Dermis blood vessel endothelial cell (primary cell): ENCODE measurements at places on chromosomes 6 and 20. TPM values are rescaled to one million over a fixed set of nuclear protein-coding genes. Genes with fewer than 3 reads are reported as not detected.
A peak's percentile ranks its signal among the peaks of the same experiment; 100 is the strongest.

DNA sequence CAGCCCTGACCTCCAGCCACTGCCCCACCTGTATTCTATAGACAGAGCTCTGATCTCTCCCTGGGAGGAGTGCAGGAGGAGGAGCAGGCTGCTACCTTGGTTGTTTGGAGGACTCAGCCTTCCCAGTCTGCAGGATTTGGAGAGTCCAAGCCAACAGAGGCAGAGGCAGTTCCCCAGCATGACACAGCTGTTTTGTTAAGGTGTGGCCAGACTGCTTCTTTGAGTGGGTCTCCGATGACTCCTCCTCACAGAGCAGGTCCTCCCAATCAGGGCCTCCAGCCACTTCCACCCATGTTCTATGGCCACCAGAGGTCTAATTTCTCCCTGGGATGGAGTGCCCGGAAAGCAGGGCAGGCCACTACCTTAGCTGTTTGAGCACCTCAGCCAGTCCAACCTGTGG, 203.5 kb downstream of the HACE1 start:
- no peak for DNase-seq

GRCh38 chr20:49037962-49038387, 8.1 kb upstream of the CSE1L start:
- no peak for DNase-seq

GRCh38 chr6:57069920-57070331, 20.1 kb upstream of the ZNF451 start:
- no peak for DNase-seq

DNA sequence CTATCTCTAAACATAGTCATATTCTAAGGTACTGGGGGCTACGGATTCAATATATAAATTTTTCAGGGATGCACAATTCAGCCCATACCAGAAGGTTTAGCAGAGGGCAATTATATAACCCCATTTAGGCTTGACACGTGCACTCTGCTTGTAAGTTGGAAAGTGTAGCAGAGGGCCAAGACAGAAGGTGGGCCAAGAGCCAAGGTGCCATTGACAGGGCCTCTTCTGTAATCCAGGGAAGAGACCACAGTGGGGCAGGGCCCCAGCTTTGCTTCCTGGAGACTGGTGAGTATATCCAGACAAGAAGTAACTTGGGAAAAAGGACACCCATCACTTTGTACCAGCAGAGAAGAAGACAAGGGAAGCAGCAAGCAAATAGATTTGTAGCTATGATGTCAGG, 672.4 kb upstream of the MARCKS start:
- DNase-seq = no peak

The LCA5 gene
- 4.6 and 4.9 TPM in 2 replicates for total RNA-seq

The CGA gene
- not detected in 2 replicates for total RNA-seq

The POLR1C gene
- total RNA-seq = 21.3 and 36.2 TPM in 2 replicates

GRCh38 chr20:42376131-42376530, 758.0 kb upstream of the CHD6 start:
- DNase-seq = no peak

DNA sequence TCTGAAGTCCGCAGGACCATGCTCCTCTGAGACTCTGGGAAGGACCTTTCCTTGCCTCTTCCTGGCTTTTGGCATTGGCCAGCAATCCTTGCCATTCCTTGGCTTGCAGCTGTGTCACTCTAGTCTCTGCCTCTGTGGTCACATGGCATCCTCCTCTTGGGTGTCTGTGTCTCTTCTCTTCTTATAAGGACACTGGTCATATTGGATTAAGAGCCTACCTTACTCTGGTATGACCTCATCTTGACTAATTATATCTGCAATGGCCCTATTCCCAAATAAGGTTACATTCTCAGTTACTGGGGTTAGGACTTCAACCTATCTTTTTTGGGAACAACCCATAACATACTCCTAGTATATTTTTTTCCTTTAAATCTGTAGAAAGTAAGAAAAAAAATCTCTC, 49.9 kb upstream of the GTSF1L start:
- no peak for DNase-seq

GRCh38 chr20:45467861-45468260, 1.7 kb upstream of the WFDC2 start:
- no peak for DNase-seq

The GINS1 gene
- total RNA-seq = 10.4 and 20.8 TPM in 2 replicates

GRCh38 chr20:2006452-2007361, 12.8 kb upstream of the PDYN start:
- DNase-seq = peak; percentile 61

GRCh38 chr20:35248641-35249475, 22.4 kb downstream of the MMP24 start:
- no peak for DNase-seq

DNA sequence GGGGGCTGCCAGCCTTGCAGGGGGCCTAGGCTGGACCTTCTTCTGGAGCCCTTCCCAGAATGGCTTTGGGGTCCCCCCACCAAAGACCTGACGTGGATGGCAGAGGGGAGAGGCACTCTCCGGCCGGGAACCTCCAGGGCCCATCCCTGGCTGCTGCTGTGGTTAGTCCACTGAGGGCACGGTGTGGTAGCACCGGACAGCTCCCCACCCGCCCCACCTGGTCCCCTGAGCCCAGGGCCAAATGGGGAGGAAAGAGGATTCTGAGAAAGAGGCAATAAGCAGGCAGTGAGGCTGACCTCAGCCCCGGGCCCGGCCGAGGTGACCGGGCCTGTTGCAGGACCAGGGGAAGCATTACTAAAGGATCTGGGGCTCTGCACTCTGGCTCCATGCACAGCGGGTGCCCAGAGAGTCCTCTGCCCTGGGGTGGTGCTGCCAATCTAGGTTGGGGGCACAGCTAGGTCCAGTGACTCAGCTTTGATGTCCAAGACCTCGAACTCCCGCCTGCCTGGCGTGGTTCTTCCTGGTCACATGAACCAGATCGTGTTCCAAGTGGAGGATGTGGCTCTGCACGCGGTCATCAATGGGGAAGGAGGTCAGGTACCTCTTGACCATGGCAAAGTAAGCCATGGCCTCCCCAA, 2.2 kb downstream of the CENPB start:
- DNase-seq = no peak

The MCCD1 gene
- not detected in 2 replicates for total RNA-seq

The EPHA7 gene
- under 0.01 TPM in 2 replicates for total RNA-seq

The SOX12 gene
- 4.4 and 8.1 TPM in 2 replicates for total RNA-seq

DNA sequence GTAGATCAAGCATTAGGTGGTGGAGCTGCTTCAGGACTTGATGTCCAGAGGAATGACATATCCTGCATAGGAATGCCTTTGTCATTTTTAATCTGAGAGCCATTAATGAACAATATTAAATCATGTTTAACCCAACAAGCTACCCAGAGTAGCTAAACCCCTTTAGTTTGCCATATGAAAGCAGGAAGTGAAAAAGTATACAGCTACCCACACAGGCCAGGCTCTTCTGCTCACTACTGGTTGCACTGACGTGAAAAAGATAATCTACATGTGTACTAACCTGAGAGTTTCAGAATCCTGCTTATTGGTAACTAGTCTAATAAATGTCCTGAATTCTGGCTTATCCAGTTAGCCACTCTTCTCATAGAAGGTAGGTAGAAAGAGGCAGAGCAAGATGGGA, 19.9 kb downstream of the GLYATL3 start:
- DNase-seq = no peak

The CST11 gene
- not detected in 2 replicates for total RNA-seq

- peak; percentile 87 for DNase-seq
Measured at GRCh38 chr20:10553326-10553984, 118.3 kb downstream of the SLX4IP start.

DNA sequence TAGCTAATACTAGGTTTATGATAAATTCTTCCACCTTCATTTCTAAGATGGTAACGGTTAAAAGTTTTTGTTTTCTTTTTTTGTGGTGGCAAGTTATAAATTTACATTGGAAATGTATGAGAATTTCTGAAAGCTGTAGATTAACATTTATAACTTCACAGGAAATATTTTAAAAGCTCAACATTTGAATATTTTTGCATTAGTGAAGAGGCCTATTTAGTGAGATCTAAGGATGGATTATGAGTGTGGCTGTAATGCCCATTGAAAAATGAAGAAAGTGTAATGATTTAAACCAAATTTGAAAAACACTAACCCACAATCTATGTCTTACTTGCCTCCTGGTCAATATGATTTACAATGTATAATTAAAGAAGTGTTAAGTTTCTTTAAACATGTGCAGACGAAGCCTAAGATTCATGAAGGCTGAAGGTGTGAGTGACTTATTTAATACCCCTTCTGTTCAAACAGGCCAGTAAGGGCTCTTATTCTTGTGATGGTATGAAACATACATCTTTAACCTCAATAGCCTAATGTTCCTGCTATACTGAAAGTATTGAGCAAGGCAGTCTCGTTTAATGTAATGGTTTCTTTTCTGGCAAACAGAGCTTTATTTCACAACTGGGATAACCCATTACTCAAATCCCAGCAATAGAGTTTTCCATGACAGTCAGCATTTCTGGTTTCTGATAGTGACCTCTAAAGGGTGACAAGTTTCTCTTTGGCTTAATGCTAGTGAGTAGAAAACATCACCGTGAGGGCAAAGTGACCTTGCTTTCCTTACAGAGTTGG, 13.2 kb downstream of the HDGFL1 start:
- no peak for DNase-seq

DNA sequence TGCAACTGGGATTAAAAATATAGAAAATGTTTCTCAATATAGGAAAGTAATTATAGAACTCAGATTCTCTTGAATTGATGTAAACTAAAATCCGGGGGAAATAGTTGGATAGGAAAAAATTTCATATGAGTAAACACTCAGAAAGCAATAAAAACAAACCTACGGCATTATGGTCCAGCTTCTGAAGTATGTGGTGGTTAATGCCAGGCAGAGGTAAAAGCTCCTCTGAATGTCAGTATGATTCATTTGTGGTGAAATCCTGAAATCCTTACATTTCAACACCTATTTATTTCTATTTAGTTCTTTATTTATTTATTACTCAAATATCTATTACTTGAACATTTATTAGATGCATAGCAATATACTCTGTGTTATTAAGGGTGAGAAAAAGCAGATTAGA, 145.1 kb downstream of the RIMS1 start:
- DNase-seq = no peak

The NFS1 gene
- 12.8 and 28.0 TPM in 2 replicates for total RNA-seq

GRCh38 chr6:45386501-45386900, 8.8 kb upstream of the SUPT3H start:
- no peak for DNase-seq

The C6orf58 gene
- total RNA-seq = not detected in 2 replicates

The SLPI gene
- total RNA-seq = 0.70 and 2.0 TPM in 2 replicates

The MACROD2 gene
- 0.28 and 0.85 TPM in 2 replicates for total RNA-seq

The ZBTB24 gene
- total RNA-seq = 6.9 and 7.5 TPM in 2 replicates

DNA sequence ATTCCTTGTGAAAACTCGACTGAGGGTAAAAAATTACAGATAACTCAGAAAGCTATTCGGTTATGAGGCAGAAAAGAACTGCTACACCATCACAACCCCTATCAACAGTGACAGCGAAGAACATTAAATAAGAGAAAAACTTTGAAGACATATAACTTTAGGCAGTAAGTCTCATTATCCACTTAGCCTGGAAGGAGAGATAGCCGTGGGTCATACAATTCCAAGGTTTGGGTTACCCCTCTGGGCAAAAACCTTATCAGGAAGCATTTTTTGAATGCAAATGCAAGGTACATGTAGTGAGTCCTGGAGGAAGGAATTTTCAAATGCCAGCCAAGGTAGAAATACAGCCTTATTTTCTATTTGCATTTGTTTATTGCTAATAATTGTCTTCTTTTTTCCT, 129.8 kb downstream of the FLRT3 start:
- no peak for DNase-seq

DNA sequence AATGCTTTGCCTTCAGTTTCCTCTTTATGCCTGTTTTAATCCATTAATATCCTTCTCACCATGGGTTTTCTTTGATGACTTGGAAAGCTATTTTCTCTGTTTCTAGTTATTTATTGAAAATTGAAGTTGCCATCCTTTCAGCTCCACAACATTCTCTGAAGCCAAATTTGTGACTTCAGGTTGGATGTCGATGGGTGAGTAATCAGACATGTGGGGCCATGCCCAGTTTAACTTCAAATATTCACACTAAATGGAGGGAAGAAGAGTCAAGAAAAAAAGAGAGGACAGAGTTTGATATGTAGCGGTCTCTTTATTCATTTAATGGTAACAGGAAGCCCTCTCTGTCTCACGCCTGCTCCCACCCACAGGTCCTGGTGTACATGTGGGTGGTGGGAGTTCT, 89.1 kb upstream of the RIPOR2 start:
- DNase-seq = no peak

DNA sequence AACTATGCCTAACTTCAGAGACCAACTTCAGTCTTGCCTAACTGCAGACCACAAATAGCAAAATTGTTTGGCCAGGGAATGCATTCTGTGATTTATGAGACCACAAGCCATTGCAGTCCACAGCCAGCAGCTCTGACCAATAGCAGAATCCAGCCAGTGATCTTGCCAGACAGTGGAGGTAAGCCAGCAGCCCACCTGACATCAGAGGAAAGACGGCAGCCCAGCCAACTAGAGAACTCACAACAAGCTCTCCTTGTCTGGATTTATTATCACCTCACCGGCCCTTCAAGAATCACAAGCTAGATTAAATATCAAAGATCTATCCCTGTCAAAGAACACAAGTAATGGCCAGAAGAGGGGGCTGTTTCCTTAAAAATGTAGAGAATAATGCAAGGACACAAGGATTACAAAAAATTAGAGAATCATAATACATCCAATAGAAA, 66.5 kb upstream of the SLC35F1 start:
- peak; percentile 68 for DNase-seq

The HLA-DMB gene
- 1.0 and 2.9 TPM in 2 replicates for total RNA-seq

The VWA7 gene
- total RNA-seq = 0.05 and 0.34 TPM in 2 replicates

DNA sequence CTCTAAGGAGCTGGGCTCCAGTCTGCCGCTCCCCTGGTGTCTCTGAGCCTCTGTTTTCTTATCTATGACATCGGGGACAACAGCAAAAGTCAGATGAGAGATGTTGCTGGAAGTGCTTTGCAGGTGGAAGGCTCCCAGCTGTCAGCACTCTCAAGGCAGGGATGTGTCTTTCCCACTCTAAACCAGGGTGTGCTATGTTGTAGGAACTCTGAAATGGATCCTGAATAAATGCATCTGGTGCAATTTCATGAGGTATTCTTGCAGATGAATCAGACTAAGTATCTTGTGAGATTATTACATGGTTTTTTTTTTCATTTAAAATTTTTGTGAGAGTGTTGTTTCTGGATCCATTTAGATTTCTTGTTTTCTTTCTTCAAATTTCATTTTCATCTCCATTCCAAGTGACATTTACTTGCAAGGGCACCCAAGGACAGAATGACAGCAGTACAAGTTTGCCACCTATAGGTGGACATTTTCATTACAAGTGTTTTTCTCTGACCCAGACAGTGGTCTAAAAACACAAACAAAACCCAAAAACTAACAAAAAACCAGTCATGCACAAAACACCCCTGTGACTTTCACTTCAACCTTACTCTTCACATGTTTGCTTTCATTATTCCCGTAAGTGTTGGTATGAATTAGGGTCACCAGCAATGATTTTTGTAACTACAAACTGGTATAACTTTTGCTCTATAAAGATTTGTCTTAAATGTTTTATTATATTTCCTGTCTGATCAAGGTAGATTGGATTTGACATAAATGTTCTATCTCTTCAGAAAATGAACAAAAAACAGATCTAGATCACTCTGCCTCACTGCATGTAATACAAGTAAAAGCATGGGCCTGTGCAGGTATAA, 14.7 kb upstream of the SIM1 start:
- peak; percentile 72 for DNase-seq

- no peak for DNase-seq
Measured at GRCh38 chr6:50589751-50590470, 123.4 kb upstream of the TFAP2D start.

The PTGIS gene
- total RNA-seq = 1.9 and 2.0 TPM in 2 replicates

- no peak for DNase-seq
Measured at GRCh38 chr6:159090530-159091480, 46.0 kb upstream of the TAGAP start.

The TSBP1 gene
- total RNA-seq = not detected in 2 replicates
